ENCODE measurements at places on chromosomes 4 and X.

DNA sequence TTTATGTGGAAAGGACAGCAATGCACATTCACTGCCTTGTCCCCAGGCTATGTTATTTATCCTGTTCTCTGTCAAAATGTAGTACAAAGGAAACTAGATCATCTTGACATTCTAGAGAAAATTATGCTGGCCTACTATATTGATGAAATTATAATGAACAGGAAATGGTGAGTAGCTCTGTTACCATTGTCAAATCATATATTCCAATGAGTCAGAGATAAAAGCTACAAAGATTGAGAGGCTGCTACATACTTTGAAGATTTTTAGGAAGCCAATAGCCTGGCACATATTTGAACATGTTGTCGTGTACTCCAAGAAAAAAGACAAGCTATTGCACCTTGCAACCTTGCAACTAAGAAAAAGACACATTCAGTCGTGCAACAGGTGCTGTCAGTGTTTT lies 52.7 kb upstream of the TET2 start:
- no peak for DNase-seq

GRCh38 chr4:111399623-111400022 lies 745.6 kb upstream of the FAM241A start:
- DNase-seq: peak; percentile 82

- no peak for DNase-seq
Observed at GRCh38 chr4:1472911-1473518, 66.8 kb upstream of the NKX1-1 start.

DNA sequence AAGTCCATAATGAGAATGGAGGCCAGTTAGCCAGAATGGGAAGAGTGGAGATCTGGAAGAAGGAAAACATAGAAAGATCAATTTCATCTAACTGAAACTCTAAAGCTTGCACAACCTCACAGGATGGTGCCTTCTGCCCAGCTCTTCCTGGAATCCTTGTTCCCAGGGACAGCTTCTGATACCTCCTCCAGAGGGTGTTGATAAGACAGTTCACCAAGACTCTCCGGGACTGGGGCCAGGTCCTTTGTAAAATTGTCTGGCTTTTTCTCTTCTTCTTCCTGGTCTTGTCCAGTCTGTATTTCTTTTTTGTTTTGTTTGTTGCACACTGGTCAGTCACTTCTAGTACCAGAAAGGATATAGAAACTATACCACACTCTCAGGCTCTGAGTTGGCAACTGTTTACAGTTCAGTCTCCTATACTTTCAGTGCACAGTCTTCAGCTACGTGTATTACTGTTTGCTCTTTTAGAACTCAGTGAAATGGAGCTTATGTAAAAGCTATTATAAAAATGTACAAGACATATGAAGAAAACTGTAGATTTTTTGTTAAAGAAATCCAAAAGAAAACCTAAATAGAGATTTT lies 142.8 kb upstream of the RPL34 start:
- no peak for DNase-seq

- DNase-seq: no peak
Observed at GRCh38 chr4:3384391-3384770, 57.4 kb upstream of the HGFAC start.
